ENCODE measurements at places on chromosomes 2 and 18. TPM values are rescaled to one million over a fixed set of nuclear protein-coding genes. Genes with fewer than 3 reads are reported as not detected.

NTSR2 gene
- total RNA-seq, result not detected

NR4A2 gene
- not detected for total RNA-seq

FAP gene
- 182 TPM for total RNA-seq

IL36RN gene
- total RNA-seq, result not detected

CFAP65 gene
- not detected for total RNA-seq

GMCL1 gene
- 5.9 TPM for total RNA-seq

OTOS gene
- total RNA-seq, result not detected

IL1A gene
- total RNA-seq, result not detected

PCARE gene
- not detected for total RNA-seq

CPSF3 gene
- total RNA-seq, result 37.9 TPM

ASXL2 gene
- total RNA-seq, result 15.2 TPM

ANKRD30BL gene
- not detected for total RNA-seq

LRATD1 gene
- 0.47 TPM for total RNA-seq

DSG4 gene
- not detected for total RNA-seq

FTCDNL1 gene
- total RNA-seq, result 1.4 TPM

SOX11 gene
- not detected for total RNA-seq

TYMS gene
- total RNA-seq, result 14.7 TPM

CPLX4 gene
- total RNA-seq, result not detected

ANKRD29 gene
- total RNA-seq, result 0.60 TPM

IHH gene
- total RNA-seq, result under 0.01 TPM

TMEM17 gene
- total RNA-seq, result 1.4 TPM

SLC19A3 gene
- 2.1 TPM for total RNA-seq

RRM2 gene
- total RNA-seq, result 6.3 TPM

TMEFF2 gene
- total RNA-seq, result 0.12 TPM

ANAPC1 gene
- 40.7 TPM for total RNA-seq

COL3A1 gene
- total RNA-seq, result 1,200 TPM

NT5C1B gene
- total RNA-seq, result not detected

SULT6B1 gene
- not detected for total RNA-seq

TBR1 gene
- not detected for total RNA-seq

HOXD9 gene
- total RNA-seq, result not detected

APCDD1 gene
- 0.15 TPM for total RNA-seq

CROCC2 gene
- 0.12 TPM for total RNA-seq

PAIP2B gene
- 0.47 TPM for total RNA-seq

IMPACT gene
- total RNA-seq, result 26.7 TPM

ANKRD36C gene
- total RNA-seq, result 24.8 TPM

SLC16A14 gene
- 3.2 TPM for total RNA-seq

ZSCAN30 gene
- total RNA-seq, result 17.0 TPM

MDH1B gene
- 0.83 TPM for total RNA-seq

TXNDC9 gene
- total RNA-seq, result 41.6 TPM

Data from smooth muscle cell of the coronary artery (primary cell).